Melanocyte of skin (primary cell): ENCODE measurements at places on chromosomes 6 and 20. TPM values are rescaled to one million over a fixed set of nuclear protein-coding genes. Genes with fewer than 3 reads are reported as not detected.

RIPOR2 gene
- total RNA-seq, result 1.9 and 3.0 TPM in 2 replicates

C20orf144 gene
- total RNA-seq, result 0.33 TPM in 1 of 2 replicates, not detected in the other

ERGIC3 gene
- total RNA-seq, result 225 and 328 TPM in 2 replicates

DNAH8 gene
- total RNA-seq, result not detected in 2 replicates

ELMO2 gene
- 60.9 and 63.9 TPM in 2 replicates for total RNA-seq

NKAIN4 gene
- not detected in 2 replicates for total RNA-seq

INSM1 gene
- total RNA-seq, result not detected in 2 replicates

MPIG6B gene
- not detected in 2 replicates for total RNA-seq
